Stimulated activated CD4-positive, alpha-beta T cell treated with anti-CD3 and anti-CD28 coated beads, Interleukin-4, amount 100 ng/mL, for 24 hours (primary cell): ENCODE measurements at places on chromosomes 2 and 18.
A peak's percentile ranks its signal among the peaks of the same experiment; 100 is the strongest.

GRCh38 chr18:44683556-44683955, 2.9 kb downstream of the SETBP1 start:
- DNase-seq = no peak

- DNase-seq = no peak
Observed at GRCh38 chr2:230890646-230891045, 25.9 kb downstream of the ITM2C start.

DNA sequence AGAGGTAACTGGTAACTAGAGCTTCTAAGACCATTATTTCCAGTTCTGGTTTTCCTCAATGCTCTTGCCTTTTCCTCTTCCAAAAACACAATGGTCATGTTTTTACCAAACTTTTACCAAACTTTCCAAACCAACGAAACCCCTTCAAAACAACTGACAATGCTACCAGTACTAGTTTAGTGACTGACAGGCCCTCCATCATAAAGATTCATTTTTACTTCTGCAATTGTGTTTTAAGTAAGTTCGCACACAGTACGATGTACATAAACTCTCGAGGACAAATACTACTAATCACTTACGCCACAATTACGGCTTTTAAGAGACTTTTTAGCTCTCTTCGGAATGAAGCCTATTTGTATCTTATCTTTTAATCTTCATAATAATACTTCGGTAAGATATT, 900 bp downstream of the C18orf32 start:
- DNase-seq = no peak

- no peak for DNase-seq
Observed at GRCh38 chr2:203621981-203622515, 84.4 kb upstream of the CD28 start.

DNA sequence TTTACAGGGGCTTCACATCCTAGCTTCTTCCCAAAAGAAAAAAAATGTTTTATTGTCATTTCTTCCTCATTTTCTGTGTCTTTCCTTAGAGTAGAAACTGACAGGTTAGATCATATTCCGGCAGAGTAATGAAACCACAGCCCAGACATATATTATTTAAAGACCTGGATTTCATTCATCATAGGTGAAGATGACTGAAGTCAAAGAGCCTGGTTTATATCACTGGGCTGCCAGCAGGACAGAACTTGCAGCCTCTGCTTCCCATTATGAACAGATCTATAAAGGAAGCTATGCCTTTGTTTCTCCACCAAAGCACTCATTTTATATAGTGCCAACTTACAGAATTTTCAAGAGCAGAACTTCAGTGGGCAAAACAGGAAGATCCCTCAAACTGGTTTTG, 137.9 kb downstream of the METTL4 start:
- DNase-seq = no peak

- peak; percentile 61 for DNase-seq
Observed at GRCh38 chr2:100262555-100263320, 59.6 kb downstream of the LONRF2 start.

DNA sequence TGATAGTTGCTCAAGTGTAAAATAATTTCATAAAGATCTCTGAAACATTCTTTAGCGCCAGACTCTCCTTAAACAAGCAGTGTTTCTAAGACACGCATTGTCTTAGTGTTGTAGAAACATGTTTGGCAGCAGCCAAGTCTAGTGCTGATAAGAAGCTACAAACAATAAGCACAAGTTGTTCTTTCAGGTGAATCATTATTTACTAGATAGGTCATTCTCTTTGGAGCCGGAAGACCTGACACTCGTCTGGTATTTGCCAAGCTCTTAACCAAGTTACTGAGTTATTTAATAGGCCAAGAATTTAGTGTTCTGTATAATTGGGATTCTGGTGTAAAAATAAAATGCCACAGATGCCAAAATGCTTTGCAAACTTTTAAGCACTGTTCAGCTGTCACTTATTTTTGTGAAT, 852.1 kb downstream of the CPS1 start:
- no peak for DNase-seq

DNA sequence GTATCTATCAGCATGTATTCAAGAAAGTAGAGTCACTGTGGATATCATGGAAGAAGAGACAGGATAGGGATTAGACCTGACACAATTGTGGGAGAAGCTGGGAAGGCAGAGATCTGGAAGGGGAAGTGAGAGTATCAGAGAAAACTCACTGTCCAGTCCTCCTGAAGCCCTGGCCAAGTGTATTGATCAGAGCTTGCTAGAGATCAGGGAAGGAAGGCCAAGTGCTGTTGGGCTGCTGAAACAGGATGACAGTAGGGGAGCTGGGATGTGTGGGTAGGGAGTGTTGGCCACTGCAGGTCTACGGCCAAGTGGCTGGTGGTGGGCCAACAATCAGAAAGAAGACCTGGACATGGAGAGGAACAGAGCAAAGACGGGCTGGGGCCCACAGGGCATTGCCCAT, 26.3 kb upstream of the TTR start:
- no peak for DNase-seq
